ENCODE measurements at places on chromosomes 16 and 17. TPM values are rescaled to one million over a fixed set of nuclear protein-coding genes. Genes with fewer than 3 reads are reported as not detected.

Gene KRT24
- total RNA-seq, result not detected

- no peak for DNase-seq
Observed at GRCh38 chr16:30368122-30368791, 2.0 kb downstream of the TBC1D10B start.

Gene ARMC5
- 11.6 TPM for total RNA-seq

DNA sequence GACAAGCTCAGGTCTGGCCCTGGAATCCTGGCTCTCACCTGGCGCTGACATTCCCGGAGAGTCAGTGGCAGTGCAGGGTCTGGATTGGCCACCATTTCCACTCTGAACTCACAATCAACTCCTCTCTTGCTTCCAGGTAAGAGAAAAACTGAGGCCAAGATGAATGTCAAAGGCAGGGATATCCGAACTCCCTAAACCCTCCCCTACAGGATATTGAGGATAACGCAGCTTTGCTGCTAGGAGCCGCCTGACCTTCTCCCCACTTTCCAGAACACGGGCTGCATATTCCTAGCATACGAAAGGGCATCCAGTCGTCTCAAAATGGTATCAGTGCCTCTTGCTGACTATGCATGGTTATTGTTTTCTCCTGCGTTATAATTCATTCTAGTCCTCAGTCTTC, 473.4 kb downstream of the SOX9 start:
- DNase-seq, result no peak

GRCh38 chr16:30413112-30413806, 5.9 kb downstream of the ZNF771 start:
- DNase-seq, result no peak

Gene GPR139
- 0.15 TPM for total RNA-seq

Gene ESRP2
- total RNA-seq, result 15.5 TPM

Data from H7 (cell line).